ENCODE measurements at places on chromosomes 3 and 15. TPM values are rescaled to one million over a fixed set of nuclear protein-coding genes. Genes with fewer than 3 reads are reported as not detected.
A peak's percentile ranks its signal among the peaks of the same experiment; 100 is the strongest.

DNA sequence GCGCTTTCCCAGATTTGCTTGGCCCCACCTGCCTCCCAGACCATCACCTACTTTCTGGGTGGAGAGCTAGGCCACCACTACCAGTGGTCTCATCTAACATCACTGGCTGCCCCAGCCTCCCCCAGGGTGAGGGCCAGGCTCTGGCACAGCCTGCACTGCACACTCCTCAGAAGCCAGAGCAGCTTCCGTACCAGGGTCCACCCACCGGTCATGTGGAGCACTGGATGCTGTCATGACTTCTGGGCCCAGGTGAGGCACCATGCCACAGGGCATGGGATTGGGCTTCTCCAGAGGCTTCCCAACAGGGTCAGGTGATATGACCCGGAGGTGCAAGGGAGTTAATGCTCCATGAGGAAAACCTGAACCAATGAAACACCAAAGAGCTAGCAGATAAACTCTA lies 14.0 kb downstream of the MEGF11 start:
- no peak for DNase-seq

GRCh38 chr3:72346526-72346926 lies 501.7 kb downstream of the SHQ1 start:
- no peak for DNase-seq

GRCh38 chr3:5423076-5423475 lies 235.6 kb downstream of the EDEM1 start:
- no peak for DNase-seq

- no peak for DNase-seq
Measured at GRCh38 chr3:55621026-55621422, 133.9 kb upstream of the WNT5A start.

Gene ROPN1B
- polyA plus RNA-seq, result 1.6 TPM

DNA sequence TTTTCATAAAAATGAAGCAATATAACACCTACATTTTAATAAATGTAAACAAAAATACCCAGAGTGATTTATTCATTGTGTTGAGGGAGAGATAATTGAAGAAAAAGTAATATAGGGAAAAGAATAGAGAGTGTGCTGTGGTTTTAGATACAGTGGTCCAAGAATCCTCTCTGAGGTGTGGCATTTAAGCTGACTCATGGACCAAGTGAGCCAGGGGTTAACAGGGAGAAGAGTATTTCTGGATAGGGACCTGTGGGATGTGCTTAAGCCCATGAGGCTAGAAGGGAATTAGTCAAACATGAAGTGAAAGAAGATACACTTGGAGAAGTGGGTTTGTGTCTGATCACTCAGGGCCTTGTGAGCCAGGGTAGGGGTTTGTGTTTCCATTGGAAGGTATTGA lies 680.7 kb upstream of the GRM7 start:
- no peak for DNase-seq

DNA sequence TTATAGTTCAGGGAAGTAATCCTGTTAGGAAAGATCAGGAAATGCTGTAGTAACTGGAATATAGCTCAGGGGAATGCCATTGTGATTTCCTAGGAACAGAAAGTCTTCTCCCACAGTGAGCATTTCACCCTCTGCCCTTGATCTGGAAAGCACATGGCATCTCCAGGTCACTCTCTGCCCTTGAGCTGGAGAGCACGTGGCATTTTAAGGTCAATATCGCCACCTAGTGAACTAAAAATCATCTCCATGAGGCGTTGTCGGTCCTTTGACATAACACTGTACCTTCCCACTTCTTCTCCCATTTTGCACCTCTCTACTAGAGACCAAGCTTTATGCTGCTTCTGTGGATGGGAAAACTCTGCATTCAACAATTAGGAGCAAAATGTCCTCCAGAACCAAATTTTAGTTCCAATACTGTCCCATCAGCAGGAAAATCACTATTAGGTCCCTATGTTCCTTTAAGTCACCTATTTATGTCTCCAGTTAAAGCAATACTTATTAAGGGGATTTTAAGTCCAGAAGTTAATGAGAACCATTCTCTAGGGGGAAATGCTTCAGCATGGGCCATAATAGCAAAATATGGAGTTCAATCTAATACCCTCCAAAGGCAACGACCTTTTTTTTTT lies 54.7 kb upstream of the GK5 start:
- peak; percentile 73 for DNase-seq

GRCh38 chr3:43343185-43343584 lies 56.8 kb downstream of the SNRK start:
- no peak for DNase-seq

Gene EPHA3
- 5.1 TPM for polyA plus RNA-seq

GRCh38 chr3:196202516-196202970 lies 8.7 kb downstream of the ZDHHC19 start:
- no peak for DNase-seq

Gene ANKUB1
- polyA plus RNA-seq, result 0.52 TPM

Gene SKOR1
- polyA plus RNA-seq, result 0.70 TPM

- DNase-seq, result no peak
Measured at GRCh38 chr15:59543721-59544547, 67.6 kb upstream of the GCNT3 start.

DNA sequence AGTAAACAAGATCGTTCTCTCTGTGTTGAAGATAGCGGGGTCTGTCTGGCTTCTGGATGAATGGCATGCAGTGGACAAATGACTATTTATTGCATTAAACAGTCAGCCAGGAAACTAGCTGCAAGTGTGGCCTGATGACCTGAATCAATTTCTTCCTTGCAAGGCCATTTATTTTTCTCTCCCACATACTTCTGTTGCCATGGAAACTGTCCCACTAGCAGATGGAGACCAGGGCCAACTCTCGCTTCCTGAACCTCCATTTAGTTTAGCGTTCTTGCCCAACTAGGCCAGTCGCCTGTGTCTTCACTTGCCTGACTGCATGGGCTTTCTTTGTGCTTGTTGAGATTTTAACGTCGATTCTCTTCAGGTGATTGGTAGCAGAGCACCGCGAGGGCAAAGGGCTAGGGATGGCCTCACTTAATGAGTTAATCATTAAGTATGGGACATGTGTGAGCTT lies 27.6 kb downstream of the LMCD1 start:
- peak; percentile 69 for DNase-seq

Gene LDHAL6B
- 0.23 TPM for polyA plus RNA-seq

DNA sequence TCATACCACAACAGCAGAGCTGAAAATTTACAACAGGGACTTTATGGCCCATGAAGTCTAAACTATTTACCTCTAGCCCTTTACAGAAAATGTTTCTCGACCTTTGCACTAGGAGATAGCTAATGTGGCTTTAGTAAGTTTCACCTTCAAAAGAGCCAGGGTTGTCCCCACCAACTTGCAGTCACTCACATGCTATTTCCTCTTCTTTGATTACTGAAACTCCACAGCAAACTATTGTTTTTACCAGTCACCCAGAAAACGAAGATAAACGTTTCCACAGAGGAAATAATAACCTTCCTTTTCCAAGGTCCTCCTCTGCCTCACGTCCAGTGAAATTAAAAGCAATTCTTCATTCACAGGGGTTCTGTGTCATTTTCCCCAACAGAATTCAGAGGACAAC lies 48.2 kb downstream of the WWTR1 start:
- peak; percentile 70 for DNase-seq

Gene C2CD4B
- polyA plus RNA-seq, result 0.28 TPM

- no peak for DNase-seq
Measured at GRCh38 chr3:115549071-115549470, 74.2 kb upstream of the GAP43 start.

GRCh38 chr3:56629451-56629850 lies 53.6 kb downstream of the TASOR start:
- DNase-seq, result no peak

DNA sequence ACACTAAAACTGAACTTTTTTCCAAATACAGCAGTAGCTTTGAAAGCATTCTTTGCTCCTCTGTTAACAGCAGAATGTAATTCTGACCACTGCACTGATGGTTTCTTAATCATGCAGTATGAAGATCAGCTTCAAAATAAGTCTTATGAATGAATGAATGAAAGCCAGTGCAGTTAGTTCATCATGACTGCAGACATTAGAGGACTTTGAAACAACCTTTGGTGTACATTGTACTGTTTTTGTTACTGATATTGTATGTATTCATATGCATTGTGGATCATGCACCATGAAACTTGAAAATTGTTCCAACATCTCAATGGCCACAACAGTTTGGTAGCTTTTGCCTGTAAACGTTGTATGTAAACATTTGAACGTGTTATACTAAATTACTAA lies 1.3 kb upstream of the TNIK start:
- no peak for DNase-seq

DNA sequence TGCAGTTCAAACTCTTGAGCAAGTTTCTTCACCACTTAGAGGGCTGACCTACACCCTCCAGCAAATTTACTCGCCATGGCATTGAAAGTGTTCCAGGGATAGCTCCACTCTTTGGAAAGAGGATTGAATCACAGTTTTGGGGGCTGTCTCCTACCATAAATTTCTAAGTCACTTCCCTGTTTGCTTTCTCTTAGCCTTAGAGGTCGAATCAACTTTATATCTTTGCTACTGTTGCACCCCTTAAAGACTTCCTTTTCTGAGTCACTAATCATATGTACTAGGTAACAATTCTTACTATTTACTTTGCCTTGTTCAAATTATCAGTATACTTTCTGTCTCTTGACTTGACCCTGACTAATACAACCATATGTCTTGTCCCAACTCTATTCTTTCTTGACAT lies 1151.8 kb upstream of the ALCAM start:
- no peak for DNase-seq

- no peak for DNase-seq
Measured at GRCh38 chr3:151969026-151969642, 95.7 kb downstream of the SUCNR1 start.

Gene ERC2
- polyA plus RNA-seq, result 3.9 TPM

- DNase-seq, result peak; percentile 64
Measured at GRCh38 chr15:33021806-33022389, 172.6 kb downstream of the FMN1 start.

DNA sequence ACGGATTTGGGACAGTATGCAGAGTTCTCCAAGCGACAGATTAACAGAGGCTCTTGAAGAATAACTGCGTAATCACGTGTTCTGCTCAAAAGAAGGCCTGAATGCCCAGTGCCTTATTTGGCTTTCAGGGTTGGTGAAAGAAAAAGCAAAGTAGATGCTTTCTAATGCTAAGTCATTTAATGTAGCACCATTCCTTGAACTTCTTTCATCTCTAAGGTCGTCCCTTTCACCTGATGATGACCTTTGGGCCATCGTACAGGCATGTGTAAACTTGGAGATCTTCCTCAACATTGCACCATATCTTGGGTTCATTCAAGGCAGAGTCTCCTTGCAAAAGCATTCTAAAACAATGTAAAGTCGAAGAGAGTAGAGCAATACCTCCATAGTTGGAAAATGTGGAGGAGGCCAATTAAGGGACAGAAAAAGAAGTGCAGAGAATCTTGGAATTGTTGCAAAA lies 48.9 kb downstream of the TMEM44 start:
- DNase-seq, result no peak

GRCh38 chr15:65258375-65259262 lies 28.1 kb downstream of the PARP16 start:
- DNase-seq, result peak; percentile 36

DNA sequence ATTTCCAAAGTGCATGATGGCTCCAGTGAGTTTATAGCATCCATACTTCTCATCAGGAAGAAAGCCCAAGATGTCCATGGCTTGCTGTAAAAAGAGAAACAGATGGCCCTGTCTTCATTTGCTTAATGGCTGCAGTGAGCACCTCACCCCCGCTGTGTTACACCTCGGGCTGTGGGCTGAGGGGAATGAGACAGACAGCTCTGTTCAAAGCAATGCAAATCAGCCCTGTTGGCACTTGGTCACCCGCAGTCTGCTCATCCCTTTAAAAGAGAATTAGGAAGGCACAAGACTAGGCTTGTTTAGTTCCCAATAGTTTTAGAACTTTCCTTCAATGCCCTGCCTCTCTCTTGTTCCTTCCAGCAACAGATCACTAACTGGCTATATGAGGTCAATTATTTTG lies 25.2 kb downstream of the MYH15 start:
- no peak for DNase-seq

GRCh38 chr3:179565496-179565895 lies 2.8 kb downstream of the ACTL6A start:
- no peak for DNase-seq

Gene ARRDC4
- 30.2 TPM for polyA plus RNA-seq

DNA sequence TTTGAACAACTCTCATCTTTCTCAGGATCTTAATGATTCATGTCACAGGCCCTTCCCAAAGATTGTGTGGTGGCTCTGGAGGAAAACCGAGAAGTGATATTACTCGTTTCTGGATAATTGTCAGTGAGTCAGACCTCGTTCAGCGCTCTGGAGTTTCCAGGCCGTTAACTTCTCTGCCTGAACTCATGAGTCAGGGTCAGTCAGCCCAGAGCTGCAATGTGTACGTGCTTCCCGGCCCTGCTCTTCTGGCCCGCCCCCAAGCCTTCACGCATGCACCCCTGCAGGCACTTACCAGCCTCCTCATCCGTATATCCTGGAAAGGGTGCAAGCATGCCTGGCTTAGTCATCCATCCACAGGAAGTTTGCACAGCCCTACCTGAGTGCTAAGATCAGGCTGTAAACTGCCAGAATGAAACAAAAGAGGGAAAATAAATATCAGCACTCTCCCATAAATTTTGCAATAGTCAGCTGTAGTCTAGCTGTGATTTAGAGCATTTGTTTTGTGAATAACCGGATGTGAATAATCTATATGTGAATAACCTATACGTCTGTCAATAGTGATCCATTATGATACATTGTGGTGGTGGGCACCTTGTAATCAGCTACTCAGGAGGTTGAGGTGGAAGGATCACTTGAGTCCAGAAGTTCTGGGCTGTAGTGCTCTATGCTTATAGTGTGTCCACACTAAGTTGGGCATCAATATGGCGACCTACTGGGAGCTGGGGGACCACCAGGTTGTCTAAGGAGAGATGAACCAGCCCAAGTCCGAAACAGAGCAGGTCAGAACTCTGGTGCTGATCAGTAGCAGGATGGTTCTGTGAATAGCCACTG lies 35.3 kb upstream of the SEMA4B start:
- DNase-seq, result peak; percentile 82

DNA sequence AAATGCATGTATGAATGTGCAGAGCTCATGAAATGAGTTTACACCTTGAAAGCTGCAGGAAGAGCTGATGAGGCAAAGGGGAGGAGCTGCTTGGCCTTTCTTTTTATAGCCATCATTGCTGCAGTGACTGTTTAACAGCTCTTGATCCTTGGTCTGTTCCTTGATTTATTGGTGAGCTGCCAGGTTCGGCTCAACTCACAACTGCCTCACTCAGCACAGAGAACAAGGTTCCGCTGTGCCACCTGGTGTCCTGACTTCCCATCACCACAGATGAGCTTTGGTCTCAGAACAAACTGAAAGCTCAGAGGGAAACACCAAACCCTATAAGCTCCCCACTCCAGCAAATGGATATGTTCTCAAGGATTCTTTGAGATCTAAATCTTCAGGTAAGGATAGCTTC lies 626.1 kb downstream of the MAGI1 start:
- DNase-seq, result peak; percentile 83

Gene MAPKAPK3
- polyA plus RNA-seq, result 49.1 TPM

Gene ZBTB38
- 60.5 TPM for polyA plus RNA-seq

- DNase-seq, result no peak
Measured at GRCh38 chr3:145911016-145911415, 250.0 kb downstream of the PLOD2 start.

DNA sequence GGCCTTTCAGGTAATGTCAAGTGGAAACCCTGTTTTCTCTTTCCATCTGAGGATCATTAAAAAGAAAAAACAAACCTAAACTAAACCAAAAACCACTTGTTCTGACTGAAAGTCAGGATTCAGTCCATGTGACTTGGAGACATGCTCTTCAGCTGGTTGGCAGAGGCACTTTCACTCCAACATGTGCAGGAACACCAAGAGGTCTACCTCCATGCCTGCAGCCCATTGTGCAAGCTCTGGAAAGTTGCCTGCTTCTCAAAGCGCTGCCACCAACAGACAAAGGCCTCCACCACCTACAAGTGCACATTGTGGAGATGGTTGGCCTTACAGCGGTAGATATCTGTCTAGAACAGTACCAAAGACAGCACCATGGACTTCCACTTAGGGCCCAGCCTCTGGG lies 161.8 kb downstream of the LEKR1 start:
- no peak for DNase-seq

All from left kidney (tissue), 8 donors.